MCF 10A (cell line): ENCODE measurements at places on chromosomes 7 and 10.

DNA sequence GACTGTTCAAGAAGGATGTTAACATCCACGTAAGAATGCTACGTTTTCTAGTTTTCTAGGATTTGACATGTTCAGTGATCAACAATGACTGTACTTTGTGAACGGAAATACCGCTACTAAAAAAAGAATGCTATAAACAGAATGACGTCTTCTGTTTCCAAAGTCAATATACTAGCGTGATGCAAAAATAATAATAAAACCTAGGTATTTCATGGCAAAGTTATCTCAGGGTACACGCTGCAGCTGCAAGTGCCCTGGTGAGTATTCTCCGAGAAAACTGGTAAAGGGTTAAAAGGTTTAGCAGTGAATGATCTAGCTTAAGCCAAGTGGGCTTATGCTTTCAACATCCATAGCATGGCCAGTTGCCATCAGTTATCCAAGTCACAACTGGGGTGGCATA lies 653.3 kb upstream of the PFKP start:
- DNase-seq: no peak

DNA sequence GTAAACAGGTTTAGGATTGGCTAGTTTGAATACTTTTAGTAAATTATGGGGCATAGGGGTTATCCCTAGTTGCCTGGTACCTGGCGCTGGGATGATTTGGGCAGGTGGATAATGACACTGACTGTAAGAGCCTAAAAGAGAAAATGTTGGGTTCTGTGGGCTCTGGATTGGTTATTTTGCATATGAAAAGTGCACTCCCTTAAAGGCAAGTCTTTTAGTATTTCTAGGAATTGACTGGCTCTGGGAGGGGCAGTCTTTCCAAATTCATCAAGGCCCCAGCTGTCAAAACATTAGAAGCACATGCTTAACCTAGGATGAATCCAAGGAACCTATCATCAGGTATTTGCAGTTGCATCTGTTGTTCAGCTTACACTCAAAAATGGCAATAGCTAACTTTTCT lies 454.6 kb upstream of the SORCS1 start:
- no peak for DNase-seq

DNA sequence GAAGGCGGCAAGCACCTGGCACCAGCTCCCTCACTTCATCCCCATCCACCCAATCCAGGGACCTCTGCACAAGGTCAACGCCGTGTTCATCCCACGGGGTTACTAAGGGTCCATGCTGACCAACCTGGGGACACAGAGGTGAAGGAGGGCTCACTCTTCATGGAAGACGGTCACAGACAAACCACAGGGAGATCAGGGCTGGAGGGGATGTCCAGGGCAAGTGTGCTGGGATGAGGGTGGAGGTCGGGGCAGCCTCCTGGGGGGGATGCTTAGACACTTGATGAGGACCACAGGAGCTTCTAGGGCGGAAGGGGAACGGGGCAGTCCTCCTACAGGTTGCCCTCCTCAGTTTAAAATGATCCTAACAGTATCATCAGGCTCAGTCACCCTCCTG lies 46.7 kb downstream of the FAM53B start:
- no peak for DNase-seq

GRCh38 chr7:73509463-73509862 lies 12.6 kb downstream of the BAZ1B start:
- no peak for DNase-seq

DNA sequence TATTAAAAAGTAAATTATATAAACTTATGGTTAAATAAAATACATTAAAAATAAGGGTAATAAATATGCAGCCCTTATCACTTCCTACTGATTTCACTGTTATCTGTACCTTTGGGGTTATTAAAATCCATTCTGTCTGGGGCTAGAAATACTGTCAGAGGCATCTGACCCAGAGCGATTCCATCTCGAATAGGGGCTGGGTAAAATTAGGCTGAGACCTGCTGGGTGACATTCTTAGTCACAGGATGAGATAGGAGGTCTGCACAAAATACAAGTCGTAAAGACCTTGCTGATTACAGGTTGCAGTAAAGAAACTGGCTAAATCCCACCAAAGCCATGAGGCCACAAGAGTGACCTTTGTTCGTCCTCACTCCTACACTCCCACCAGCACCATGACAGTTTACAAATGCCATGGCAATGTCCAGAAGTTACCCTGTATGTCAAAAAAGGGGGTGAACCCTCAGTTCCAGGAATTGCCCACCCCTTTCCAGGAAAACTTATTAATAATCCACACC lies 77.6 kb downstream of the COBL start:
- DNase-seq: no peak

GRCh38 chr10:7506571-7506970 lies 95.7 kb upstream of the SFMBT2 start:
- DNase-seq: no peak

DNA sequence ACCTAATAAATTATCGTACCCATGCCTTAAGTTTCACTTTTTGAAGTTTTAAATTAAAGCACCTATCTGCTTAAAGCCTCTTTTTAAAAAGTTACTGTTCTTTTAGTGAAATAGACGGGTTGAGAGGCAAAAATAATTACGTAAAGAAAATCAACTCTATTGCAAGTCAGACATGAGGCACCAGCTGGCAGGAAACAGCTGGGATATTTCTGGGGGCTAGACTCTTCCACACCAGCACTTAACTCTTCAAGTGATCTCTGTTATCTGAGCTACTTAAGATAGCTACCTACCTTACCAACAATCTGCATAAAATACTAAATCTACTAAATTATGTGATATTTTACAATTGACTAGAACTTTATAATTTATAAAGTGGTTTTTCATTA lies 35.8 kb downstream of the GBF1 start:
- DNase-seq: no peak

- peak; percentile 29 for DNase-seq
Observed at GRCh38 chr10:97849687-97850402, at the start of gene GOLGA7B. Gene GOLGA7B, plus strand, starts transcription at chr10:97849843. Its CDS starts 461 bp downstream, at chr10:97850304.

GRCh38 chr7:14219125-14219524 lies 229.7 kb upstream of the ETV1 start:
- no peak for DNase-seq

GRCh38 chr7:90213521-90213920 lies 2.0 kb downstream of the STEAP2 start:
- no peak for DNase-seq

- DNase-seq: peak; percentile 17
Observed at GRCh38 chr7:19304086-19304485, 158.9 kb upstream of the FERD3L start.

GRCh38 chr7:158588878-158589442 lies 1.3 kb upstream of the PTPRN2 start:
- no peak for DNase-seq

GRCh38 chr10:127715782-127716378 lies 21.1 kb upstream of the FOXI2 start:
- peak; percentile 37 for DNase-seq

DNA sequence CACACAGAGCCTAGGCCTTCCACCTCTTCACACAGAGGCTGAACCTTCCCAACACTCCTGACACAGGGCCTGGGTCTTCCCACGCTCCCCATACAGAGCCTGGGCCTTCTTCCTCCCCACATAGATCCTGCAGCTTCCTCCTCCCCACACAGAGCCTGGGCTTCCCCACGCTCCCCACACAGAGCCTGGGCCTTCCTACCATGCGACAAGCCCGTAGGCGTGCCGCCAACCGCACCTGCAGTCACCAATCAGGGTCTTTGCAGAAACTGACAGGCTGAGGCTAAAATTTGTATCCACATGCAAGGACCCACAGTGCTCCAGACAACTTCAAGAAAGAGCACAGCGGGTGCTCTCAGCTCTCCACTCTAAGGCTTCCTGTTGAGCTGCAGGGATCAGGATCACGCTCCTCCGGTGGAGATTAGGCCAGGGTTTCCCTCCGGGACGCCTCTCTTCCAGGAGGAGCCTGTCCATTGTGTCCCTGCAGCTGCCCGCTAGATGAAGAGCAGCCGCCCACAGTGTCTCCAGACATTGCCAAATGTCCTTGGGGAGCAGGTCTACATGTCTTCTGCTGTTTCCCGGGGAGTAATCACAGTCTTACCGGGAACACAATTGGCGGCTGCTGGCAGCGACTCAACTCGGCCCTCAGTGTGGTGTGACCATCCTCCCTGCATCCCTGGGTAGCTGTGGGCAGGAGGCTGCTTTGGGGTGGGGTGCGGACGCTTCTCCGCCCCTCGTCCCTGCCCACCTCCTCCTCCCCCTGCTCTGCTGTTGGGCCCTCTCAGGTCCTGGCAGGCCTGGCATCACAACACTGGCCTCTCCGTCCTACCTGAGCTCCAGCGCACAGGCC lies 9.7 kb downstream of the CFAP46 start:
- no peak for DNase-seq

DNA sequence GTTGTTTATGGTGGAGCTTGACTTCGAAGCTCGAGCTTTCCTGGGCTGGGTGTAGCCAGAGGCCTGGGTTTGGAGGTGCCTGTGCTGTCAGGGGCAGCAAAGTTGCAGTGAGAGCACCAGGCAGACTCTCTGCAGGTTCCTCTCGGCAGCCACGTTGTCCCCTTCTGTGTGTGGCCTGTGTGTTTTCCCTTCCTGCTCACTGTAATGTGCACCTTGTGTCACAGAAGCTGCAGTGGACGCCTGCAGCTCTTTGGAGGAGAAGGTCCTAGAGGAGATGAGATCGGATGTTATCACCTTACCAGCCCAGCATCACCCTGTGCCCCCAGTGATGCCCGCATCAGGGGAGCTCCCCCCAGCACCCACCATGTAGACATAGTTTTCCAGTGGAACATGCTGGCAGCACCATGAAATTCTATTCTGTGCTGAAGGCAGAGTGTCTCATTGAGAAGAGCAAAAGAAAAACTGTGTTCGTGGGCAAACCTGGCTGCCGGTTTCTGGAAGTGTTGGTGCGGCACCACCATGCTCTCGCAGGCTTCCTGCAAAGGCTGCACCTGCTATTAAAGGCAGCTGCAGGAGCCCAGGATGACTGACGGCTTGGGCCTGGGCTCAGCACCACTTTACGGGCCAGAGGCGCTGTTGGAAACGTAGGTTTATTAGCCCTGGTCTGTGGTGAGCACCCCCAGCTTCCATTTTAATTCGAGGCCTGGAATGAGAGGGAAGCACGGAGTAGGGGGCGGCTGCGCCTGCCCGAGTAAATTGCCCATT lies 609.8 kb upstream of the FOXK1 start:
- DNase-seq: no peak

- peak; percentile 11 for DNase-seq
Observed at GRCh38 chr7:35596061-35596460, 98.9 kb downstream of the HERPUD2 start.

DNA sequence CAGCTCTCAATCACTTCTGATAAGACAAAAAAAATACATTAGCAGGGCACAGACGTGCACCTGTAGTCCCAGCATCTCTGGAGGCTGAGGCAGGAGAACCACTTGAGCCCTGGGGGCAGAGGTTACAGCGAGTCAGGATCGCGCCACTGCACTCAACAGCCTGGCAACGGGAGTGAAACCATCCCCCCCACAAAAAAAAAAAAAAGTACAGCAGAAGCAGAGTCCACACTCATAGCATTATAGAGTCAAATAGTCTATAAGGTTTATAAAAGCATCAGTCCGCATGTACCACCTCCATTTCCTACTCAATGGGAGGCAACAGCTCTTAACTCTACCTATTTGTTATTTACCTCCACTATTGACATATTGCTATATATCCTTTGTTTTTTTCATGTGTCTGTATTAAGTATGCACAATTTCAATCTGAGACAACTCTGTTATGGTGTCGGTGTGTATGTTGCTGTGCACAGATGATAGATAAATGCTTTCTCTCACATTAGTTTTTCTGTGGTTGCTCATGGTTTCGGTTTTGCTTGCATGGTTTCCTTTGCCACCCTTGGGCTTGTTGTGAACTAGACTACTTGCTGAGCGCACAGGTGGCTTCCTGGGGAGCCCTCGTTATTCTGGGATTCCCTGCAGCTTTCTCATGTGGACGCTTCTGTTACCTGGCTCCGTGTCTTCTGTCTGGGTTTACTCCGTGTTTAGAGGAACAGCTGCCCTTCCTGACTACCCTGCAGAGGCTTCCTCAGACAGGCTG lies 40.4 kb downstream of the PROSER2 start:
- DNase-seq: no peak

GRCh38 chr7:134630893-134631292 lies 15.8 kb upstream of the BPGM start:
- DNase-seq: no peak

DNA sequence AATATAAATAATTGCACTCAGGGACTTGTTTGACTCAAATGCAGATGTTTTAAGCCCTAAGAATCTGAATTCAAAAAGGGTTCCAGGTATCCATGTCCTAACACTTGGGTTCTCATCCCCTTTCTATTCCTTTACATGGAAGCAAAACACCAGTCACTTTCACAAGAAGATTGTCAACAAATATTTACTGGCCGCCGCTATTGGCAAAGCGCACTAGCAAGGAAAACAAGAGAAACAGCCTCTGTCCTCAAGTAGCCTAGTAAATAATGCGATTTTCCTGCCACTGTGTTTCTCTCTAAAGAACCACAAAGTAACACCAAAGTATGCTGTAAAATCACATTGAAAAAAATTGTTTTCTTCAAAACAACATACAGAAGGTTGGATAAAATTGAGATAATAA lies 66.7 kb upstream of the EZH2 start:
- DNase-seq: no peak

GRCh38 chr10:3077940-3078630 lies 10.7 kb downstream of the PFKP start:
- no peak for DNase-seq

- DNase-seq: no peak
Observed at GRCh38 chr7:48428091-48428684, 256.9 kb downstream of the ABCA13 start.

DNA sequence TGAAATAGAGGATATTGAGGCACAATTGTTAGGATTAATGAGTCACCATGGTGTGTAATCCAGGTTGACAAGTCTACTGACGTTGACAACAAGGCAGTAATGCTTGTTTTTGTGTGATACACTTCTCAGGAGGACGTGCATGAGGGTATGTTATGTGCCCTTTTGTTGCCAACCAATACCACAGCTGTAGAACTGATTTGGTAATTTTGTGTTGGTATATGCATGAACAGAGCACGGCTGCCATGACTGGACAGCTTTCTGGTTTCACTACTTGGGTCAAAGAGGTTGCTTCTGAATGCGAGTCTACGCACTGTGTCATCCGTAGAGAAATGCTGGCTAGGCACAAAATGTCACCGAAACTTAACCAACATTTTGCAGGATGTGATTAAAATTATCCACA lies 32.9 kb downstream of the PHTF2 start:
- DNase-seq: no peak

- no peak for DNase-seq
Observed at GRCh38 chr10:75375838-75376237, 25.7 kb downstream of the ZNF503 start.

DNA sequence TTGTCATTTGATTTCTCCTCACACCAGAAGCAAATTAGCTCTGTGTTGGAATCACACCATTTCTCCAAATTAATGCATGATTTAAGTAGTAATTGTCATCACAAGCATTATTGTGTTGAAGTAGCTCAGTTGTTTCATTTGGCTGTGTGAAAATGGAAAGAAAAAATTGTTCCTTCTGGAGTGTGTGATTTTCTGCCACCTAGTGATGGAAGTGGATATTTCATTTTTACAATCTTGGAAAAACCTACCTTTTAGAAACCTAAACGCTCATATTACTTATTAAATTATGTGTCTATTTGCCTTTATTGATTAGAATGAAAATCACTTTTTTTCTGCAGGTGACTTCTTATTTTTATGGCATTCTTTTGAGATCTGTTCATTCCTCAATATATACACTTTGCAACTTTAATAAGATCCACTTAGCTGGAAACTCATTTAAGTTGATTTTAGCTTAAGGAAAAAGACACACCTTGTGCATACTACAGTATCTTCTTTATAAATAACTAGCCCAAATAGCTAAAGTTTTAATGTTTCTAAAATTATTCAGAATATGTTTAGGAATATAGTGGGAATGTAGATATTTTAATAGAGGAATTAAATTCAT lies 50.0 kb downstream of the SRI start:
- DNase-seq: peak; percentile 22

- no peak for DNase-seq
Observed at GRCh38 chr7:15464667-15465121, 97.1 kb downstream of the AGMO start.
